NCI-H1092 (cell line): ENCODE measurements at places on chromosomes 5 and 9.

- DNase-seq, result no peak
Measured at GRCh38 chr9:113502427-113503034, 39.0 kb downstream of the RGS3 start.

GRCh38 chr5:163445345-163445744 lies 8.0 kb downstream of the CCNG1 start:
- DNase-seq, result no peak

DNA sequence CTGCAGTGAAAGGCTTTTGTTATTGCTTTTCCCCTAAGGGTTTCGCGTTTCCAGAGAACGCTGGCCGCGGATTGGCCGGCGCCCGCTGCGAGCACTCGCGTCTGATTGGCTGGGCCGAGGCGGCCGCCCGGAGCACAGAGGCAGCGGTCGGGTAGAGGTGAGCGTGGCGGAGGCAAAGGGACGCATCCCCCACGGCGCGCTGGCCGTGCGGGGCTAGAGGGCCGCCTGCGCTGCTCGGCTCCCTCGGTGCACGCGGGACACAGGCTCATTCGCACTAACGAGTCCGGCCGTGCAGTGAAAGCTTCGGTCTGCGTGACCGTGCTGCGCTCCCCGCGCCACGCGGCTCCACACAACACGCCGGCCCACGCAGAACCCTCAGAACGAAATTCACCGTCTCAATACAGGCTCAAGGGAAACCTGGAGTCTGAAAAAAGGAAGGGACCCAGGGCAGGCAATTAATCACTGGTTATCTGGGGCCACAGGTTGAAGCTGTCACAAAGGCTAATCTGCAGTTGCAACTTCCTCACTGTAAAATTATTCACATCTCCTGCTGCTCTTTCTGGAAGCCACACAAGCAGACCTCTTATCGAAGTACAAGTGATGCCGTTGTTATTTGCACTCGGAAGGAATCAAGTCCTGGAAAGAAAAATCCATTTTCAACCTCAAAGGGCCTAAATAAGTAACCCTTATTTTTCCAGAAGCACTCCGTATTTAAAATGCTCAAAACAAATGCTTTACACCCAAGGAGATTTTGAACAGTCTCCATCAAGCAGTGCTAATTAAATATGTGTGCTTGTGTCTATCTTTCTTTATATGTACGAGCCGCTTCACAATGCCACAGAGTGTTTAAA lies 94.6 kb downstream of the ZNF608 start:
- peak; percentile 27 for DNase-seq

GRCh38 chr9:134575103-134575900 lies 66.3 kb upstream of the COL5A1 start:
- DNase-seq, result no peak

DNA sequence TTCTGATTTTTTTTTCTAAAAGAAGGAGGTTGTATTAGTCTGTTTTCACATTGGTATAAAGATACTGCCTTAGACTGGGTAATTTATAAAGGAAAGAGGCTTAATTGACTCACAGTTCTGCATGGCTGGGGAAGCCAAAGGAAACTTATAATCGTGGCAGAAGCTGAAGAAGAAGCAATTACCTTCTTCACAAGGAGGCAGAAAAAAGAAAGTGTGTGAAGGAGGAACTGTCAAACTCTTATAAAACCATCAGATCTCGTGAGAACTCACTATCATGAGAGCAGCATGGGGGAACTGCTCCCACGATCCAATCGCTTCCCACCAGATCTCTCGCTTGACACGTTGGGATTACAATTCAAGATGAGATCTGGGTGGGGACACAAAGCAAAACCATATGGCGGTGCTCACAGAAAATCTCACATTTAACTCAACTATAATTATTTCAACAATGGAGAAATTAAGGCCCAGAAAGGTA lies 27.1 kb downstream of the DPYSL3 start:
- peak; percentile 83 for DNase-seq

DNA sequence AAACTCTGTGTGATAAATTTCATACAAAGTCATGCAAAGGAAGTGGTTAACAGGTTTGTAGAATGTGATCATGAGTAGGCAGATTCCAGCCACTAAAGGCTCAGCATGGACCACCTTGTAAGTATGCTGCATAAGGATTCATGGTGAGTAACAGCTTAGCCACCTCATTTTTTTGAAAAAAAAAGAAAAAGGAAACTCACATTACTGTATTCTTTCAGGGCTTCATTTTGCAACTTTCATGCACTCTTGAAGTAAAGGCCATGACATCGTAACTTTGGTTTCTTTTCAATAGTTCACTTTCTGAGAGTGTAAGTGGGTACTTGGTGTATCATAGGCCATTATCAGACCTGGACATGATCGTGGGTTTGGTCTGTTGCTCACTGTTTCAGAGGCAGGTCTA lies 175.1 kb downstream of the PCSK1 start:
- DNase-seq, result no peak

DNA sequence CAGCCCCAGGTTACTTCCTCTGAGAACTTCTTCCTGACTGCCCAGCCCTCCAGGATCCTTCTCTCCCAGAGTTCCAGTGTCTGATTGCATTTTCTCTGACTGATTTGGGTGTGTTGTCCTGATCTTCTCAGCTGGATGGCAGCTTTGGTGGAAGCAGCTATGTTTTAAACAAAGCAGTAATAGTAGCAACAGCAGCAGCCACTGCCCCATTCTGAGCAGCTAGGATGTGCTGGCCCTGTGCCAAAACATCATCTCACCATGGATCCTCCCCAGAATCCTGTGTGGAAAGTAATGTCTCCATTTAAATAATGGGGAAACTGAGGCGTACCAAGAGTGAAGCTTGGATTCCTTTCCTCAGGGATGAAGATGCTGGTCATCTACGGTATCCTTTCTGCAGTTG lies 46.4 kb upstream of the PSD2 start:
- DNase-seq, result no peak

DNA sequence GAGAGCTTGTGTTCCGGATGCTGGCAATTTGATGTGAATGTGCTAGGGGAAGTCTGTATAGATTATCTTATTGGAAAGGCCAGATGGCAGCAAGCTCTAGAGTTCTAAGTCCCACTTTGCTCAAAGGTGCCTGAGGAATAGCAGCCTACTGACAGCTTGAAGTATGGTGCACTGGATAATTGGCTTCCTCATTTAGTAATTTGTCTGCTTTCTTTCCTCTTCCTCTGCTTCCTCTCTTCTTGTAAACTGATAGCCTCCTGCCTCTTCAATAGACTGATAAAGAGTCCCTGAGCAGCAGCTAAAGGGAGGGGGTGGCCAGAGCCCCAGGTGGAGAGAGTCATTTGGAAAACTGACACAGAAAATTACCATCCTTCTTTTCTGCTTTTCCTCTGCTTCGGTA lies 177.3 kb downstream of the FGF1 start:
- no peak for DNase-seq

GRCh38 chr5:141040093-141040770 lies 10.9 kb upstream of the PCDHB1 start:
- DNase-seq, result peak; percentile 56

- no peak for DNase-seq
Measured at GRCh38 chr9:98396656-98397055, 141.2 kb upstream of the TBC1D2 start.

GRCh38 chr9:90343991-90344390 lies 298.6 kb downstream of the DIRAS2 start:
- no peak for DNase-seq
